Stimulated activated CD4-positive, alpha-beta T cell treated with anti-CD3 and anti-CD28 coated beads, TNF-alpha, amount 100 ng/mL, for 1 hour (primary cell): ENCODE measurements at places on chromosomes 7 and 10.

- no peak for DNase-seq
Observed at GRCh38 chr10:104895981-104896380, 254.9 kb downstream of the SORCS3 start.

GRCh38 chr7:87226495-87226894 is 7.0 kb upstream of the TMEM243 start:
- no peak for DNase-seq

- no peak for DNase-seq
Observed at GRCh38 chr10:48523820-48524758, 80.8 kb downstream of the ARHGAP22 start.

- no peak for DNase-seq
Observed at GRCh38 chr7:25427721-25428120, 199.4 kb upstream of the NPVF start.

DNA sequence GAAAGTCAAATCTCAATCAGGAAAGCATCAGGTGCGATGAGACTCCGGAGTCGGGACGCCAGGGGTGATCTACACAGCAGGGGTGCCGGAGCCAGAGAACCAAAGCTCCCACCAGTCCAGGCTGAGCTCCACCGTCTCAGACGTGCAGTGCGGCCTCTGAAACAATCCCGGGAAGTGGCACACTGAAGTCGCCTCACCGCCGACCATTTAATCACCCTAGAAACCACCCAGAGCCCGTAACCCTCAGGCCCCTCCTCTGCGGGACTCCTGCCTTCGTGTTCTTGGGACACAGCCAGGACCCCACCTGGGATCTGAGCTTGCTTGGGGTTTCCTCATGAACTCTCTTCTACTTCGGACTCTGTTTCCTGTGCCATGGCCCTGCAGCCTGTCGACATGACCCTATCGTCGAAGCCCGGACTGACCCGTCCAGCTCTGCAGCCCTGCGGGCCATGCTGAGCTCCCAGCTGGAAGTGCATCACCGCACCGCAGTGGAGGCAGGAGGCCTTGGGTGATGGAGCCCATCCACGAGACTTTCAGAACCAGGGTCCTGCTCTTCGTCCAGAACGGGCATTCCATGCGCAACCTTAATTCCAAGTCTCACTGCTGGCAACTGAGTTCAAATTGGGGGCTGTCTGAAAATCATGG is 266.4 kb downstream of the PTPRN2 start:
- DNase-seq: no peak

GRCh38 chr7:47335557-47336471 is 246.1 kb downstream of the TNS3 start:
- no peak for DNase-seq

GRCh38 chr10:43244783-43245182 is 22.1 kb downstream of the RASGEF1A start:
- no peak for DNase-seq

DNA sequence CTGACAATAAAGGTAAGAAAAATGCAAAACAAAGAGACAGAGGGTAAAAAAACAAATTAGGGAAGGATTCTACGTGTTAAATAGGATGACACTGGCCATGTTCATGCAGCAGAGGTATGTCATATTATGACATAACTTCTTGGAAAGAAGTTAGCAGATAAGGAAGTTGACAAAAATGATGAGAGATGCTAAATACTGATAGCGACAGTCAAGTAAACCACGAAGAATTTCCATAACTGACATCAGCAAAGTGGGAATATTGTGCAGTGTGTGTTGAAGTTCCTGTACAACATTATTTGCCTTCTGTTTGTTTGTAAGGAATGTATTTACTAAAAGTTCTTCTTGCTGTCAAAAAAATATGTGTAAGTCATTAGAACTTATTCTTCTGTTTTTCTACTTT is 29.5 kb downstream of the MDH2 start:
- DNase-seq: no peak

GRCh38 chr7:71511361-71511807 is 379.4 kb downstream of the GALNT17 start:
- DNase-seq: no peak

- no peak for DNase-seq
Observed at GRCh38 chr10:17673471-17674061, 29.6 kb downstream of the STAM start.

DNA sequence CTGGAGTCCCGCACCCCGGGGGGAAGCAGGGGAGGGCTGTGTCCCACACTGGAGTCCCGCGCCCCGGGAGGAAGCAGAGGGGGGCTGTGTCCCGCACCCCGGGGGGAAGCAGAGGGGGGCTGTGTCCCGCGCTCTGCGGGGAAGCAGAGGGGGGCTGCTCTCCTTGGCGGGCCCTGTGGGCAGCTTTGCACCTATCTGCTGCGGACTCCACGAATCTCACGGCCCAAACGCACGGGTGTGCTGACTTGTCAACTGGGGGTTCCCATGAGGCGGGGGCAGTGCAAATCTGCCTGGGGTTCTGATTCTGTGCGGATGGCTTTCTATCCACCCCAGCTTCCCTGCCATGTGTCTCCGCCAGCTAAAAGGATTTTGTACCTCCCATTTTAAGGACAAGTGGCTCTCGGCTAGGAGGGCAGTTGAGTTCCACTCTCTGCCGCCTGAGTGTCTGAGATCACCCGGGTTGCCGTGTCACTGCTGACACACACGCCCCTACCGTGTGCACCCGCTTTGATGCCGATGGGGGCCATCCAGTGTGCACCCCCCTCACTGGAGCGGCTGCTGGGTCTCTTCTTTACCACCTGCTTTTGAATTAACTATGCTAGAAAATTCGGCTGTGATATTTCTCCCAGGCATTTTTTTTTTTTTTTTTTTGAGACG is 20.5 kb downstream of the GPER1 start:
- DNase-seq: no peak

DNA sequence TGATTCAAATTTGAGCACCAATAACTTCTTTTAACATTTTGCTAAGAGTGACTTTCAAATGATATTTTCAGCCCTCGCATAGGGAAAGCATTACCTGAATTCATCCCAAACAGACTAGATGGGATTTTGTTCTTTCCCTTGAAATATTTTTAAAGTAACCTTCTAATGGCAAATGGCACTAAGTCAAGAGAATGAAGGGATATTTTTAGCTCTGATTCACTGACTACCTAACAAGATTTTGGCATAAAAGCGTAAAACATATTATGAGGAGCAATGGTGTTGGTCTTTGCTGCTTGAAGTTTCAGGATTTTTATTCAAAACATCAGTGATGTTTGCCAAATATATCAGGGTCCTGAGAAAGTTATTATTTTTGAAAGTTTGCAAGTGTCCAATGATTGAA is 290.3 kb downstream of the CDK14 start:
- DNase-seq: no peak

- DNase-seq: no peak
Observed at GRCh38 chr10:19325581-19325980, 277.0 kb downstream of the MALRD1 start.

DNA sequence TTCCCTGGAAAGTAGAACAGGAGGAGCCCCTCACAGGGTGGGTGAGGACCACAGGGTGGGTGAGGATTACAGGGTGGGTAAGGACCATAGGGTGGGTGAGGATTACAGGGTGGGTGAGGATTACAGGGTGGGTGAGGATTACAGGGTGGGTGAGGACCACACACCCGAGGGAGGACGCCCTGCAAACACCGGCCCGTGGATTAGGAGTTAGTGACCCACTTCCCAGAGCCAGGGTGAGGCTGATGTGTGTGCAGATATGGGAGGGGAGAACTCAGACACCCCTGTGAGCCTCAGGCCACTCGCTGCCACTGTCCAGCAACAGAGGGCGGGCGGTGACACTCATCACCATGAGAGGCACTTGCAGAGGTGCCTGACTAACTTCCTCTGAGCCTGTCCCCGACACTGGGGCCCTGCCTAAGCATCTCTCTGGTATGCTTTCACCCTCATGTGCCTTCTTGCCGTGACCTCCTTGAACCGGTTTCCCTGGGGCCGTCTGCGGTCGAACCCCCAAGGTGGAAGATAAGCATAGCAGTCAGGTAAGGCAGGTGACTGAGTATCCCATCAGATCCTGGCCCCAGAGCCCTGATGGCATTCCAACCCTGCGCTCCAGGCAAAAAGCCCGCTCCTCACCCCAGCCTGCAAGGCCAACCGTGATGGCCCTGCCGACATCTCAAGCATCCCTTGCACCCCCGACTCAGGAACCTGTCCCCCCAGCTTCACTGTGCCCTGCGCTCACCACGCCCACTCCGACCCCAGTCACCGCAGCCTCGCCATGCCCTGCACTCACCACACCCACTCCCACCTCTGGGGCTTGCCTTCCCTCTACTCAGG is 74.1 kb downstream of the FAM53B start:
- DNase-seq: no peak

- no peak for DNase-seq
Observed at GRCh38 chr10:55263327-55263726, 462.3 kb upstream of the PCDH15 start.

DNA sequence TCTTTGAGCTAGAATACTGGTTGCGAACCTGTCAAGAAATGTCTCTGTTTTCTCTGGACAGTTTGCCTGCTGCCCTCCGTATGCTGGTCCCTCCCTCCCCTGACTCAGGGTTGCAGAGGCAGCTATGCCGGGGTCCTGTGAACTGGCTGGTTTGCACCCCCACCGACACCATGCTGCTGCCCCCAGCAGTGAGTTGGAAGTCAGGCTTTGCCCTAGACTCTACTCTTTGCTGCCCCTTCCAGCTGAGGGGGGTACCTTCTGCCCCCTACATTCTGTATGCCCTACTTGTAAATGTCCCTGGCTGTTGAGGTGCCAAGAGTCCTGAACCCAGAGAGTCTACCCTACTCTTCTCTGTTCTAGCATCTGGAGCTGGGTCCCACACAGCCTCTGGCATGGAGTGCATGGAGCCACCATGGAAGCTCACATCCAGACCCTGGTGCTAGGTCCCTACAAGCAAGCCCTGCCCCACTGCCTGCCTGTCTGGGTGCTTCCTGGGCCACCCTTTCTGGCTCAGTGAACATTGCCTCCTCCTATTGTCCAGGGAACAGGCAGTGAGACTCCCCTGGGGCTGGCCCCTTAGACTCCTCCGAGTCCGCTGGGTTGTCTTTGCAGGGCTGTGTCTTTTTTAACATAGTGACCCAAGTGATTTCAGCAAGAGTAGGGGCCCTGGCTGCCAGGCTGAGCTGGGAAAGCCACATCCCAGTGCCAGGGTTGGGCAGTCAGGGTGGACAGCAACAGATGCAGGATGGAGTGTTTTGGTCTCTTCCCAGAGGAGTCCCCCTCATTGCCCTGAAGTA is 138.9 kb downstream of the ADCY1 start:
- DNase-seq: no peak

DNA sequence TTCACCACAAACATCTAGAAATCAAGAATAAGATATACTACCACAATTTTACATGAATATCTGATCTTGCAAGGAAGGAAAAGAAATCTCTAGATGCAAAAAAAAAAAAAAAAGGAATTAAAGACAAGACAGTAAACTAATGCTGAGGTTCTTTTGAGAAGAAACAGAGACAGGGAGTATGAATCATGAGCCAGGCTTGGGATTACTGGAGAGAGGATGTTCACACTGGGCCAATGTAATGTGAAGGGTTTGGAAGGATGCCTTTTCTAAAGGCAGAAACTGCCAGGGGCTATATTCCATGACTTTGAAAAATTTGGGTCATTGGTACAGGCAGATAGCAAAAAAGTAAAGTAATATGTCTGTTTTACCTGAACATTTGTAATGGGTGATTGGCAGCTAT is 573.0 kb upstream of the IGFBP3 start:
- DNase-seq: no peak

- no peak for DNase-seq
Observed at GRCh38 chr10:86681047-86681446, 12.7 kb downstream of the LDB3 start.

DNA sequence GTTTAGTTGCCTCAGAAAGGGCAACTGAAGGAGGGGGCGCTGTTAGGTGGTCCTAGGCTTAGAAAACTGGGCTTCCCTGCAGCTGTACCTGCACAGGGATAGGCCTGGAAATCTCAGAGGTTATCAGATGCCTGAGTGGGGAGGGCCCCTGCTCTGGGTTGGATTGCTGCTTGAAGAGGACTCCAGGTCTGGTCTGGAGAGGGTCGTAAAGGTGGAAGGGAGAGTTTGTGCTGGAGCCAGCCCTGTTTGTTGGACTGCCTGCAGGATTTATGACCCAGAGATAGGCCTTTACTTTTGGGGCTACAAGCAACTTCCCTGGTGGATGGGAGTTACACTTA is 765.9 kb downstream of the GRID1 start:
- no peak for DNase-seq

DNA sequence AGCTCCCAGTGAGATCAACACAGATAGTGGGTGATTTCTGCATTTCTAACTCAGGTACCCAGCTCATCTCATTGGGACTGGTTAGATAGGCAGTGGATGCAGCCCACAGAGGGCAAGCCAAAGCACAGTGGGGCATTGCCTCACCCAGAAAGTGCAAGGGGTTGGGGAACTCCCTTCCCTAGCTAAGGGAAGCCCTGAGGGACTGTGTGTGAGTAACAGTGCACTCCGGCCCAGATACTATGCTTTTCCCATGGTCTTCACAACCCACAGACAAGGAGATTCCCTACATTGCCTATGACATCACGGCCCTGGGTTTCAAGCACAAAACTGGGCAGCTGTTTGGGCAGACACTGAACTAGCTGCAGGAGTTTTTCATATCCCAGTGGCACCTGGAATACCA is 62.8 kb downstream of the PPP1R3A start:
- no peak for DNase-seq

DNA sequence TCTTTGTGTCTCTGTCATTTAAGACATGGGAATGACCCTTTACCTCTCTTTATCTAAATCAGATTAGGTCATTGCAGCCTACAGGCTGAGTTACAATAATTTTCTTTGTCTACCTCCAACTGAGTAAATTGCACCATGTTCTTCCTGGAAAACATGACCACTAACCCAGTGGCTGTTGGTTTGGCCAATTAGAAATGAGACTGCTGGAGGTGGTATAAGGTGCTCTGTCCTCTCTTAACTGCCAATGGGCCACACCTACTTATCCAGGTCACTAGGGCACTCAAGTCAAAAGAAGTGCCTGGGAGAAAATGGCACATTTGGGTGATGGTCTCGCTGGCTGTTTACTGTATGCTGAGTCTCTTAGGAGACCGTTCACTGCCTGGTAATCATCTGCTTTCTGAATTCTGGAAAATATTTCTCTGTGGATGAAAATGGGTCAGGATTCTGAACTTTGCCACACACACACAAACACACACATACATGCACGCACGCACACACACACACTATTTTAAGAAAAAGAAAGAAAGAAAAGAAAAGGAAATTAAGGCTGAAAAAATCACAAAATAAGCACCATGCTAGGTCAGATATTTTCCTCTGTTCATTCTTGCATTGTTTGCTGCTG is 16.4 kb downstream of the STAMBPL1 start:
- DNase-seq: no peak

GRCh38 chr10:114719311-114719710 is 61.2 kb upstream of the ABLIM1 start:
- DNase-seq: no peak

- peak; percentile 51 for DNase-seq
Observed at GRCh38 chr7:130896898-130897514, 163.0 kb upstream of the KLF14 start.

DNA sequence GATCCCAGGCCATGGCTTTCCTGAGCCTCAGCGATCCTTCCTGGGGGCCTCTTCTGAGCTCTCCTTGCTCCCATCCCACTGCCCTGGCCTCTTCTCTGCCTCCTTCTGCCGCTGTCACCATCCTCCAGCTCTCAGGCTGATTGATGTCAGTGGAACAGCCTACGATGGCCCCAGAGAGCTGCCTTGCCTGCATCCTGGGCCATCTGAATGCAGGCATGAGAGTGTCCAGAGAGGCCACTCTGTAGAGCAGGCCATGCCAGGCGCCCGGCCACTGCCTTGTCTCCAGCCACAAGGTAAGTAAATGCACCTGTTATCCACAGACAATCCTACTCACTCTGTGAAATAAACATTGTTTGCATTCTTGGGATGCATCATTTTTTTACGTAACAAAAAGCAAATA is 171.4 kb upstream of the PPP2R2D start:
- DNase-seq: no peak

GRCh38 chr7:116834815-116835504 is 27.4 kb upstream of the CAPZA2 start:
- no peak for DNase-seq
